NT2/D1 (cell line): ENCODE measurements at places on chromosomes 16 and 17.

DNA sequence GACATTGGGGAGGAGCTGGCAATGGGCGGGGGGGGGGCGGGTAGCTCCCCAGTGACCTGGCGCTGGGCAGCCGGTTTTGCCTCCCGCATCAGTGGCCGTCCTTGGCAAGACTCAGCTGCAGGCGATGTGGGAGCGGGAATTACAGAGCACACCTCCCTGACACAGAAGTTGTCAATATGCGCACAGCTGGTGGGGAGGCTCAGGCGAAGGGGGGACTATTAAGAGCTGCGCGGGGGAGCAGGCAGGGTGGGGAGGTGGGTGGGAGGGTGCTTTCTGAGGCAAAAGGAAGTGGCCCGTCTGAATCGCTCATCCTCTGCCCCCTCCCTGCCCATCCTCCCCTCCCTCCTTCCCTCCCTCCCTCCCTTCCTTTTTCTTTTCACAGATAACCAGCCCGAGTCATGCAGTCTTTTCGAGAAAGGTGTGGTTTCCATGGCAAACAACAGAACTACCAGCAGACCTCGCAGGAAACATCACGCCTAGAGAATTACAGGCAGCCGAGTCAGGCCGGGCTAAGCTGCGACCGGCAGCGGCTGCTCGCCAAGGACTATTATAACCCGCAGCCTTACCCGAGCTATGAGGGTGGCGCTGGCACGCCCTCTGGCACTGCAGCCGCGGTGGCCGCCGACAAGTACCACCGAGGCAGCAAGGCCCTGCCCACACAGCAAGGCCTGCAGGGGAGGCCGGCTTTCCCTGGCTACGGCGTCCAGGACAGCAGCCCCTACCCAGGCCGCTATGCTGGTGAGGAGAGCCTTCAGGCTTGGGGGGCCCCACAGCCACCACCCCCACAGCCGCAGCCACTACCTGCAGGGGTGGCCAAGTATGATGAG, 44.0 kb downstream of the SREBF1 start:
- DNase-seq = no peak

DNA sequence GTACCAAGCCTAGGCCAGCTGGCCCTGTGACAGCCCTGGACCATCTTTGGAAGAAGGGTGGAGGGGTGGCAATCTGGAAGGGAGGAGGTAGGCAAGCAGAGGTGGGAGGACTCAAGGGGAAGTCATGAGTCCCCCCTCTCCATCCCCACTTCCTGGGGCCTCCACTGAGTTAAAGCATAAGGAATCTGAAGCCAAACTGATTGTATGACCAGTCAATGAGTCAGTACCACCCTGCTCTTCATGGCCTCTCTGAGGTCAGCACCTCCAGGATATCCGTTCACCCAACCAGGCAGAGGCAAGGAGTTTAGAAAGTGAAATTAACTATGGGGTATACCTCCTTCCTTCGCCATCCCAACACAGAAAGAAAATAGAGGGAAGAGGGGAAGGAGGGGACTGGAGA, 272.7 kb downstream of the SOX9 start:
- no peak for DNase-seq

DNA sequence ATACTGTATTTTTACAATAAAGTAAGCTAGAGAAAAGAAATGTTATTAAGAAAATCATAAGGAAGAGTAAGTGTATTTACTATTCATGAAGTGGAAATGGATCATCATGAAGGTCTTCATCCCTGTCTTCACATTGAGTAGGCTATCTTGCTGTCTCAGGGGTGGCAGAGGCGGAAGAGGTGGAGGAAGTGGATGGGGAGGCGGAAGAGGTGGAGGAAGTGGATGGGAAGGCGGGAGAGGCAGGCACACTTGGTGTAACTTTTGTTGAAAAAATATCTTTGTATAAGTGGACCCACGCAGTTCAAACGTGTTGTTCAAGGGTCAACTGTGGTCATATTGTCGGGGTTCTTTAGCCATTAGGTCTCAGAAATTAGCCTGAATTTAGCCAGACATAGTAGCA, 50.2 kb downstream of the PIGL start:
- DNase-seq = no peak

DNA sequence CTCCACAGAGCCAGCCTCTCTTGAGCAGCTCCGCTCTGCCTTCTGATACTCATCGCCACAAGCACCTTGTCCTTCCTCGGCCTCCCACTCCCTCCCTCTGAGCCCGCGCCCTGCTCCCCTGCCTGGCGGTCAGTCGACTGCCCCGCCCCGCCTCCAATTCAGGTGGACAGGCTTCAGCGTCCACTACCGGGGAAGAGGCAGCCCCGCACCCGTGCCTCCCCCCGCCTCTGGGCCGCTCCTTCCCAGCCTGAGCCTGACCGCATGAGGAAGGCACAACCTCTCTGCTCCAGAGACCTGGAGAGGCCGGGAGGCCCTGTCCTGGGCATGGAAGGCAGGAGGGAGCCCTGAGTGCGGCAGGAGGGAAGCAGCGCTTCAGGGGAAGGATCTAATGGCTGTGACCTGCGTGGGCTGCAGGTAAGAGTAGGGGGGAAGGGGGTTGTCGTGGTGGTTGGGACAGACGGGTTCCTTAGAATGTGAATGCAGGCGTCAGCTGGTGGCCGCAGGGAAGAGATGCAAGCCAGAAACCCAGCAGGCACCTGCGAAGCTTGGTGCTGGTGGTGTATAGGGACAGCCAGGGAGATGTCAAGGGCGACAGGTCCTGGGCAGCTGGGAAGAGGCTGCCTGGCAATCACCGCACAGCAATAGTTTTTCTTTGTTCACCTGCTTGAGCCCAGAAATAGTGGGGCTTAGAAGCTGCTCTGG, 3.0 kb upstream of the SLC6A4 start:
- no peak for DNase-seq
